Neuronal stem cell (in vitro differentiated cells): ENCODE measurements at places on chromosomes 13 and 19.

DNA sequence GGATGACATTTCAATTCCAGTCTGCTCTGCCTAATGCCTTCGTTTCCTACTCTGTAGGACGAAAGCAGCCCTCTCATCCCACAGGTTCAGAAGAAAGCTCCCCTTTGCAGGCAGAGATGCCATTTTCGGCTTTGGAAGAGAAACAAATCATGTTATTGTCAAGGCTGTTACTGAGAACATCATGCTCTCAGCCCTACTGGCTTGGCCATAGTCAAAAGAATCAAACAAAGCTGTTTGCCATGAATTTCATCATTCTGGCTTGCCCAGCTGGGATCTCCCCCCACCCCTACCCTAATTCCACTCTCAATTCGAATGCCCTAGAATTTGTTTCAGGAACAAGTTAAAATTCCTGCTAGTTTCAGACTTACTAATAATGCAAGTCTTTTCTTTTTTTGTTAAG, 162.3 kb upstream of the SERP2 start:
- DNase-seq: no peak

DNA sequence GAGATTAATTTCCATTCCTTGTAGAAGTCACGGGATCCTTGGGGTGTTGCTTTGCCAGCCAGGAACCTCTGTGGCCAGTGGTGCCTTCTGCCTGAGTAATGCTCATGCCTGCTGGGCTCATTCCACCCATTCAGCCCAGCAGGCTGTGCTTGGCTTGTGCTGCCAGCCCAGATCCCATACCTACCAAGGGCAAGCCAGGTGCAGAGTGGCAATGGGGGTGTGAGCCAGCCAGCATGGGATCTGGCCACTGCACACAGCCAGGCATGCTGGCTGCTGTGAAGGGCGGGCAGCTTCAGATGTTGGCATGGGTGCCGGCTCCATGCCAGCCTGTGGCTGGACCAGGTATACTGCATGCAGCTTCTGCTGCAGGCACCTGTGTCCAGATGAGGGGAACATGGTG, 42.5 kb downstream of the WDFY2 start:
- DNase-seq: no peak

DNA sequence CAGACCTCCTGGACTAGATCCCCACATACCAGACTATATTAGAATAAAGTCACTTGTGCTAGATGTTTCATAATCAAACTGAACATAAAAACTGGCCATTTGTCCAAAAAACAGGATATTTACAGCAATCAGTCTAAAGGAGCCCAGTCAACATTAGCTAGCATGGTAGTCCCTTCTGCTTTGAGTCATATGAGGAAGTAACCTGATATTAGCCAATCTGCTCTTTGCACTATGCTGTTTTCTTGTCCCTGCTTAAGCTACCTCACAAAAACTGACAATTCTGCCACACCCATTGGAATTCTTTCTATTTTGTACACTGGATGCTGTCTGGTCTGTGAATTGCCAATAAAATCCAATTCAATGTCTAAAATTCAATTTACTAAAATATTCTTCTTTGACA, 1824.2 kb downstream of the OLFM4 start:
- DNase-seq: no peak

GRCh38 chr13:82412749-82413148, 1469.5 kb downstream of the SLITRK1 start:
- DNase-seq: no peak

DNA sequence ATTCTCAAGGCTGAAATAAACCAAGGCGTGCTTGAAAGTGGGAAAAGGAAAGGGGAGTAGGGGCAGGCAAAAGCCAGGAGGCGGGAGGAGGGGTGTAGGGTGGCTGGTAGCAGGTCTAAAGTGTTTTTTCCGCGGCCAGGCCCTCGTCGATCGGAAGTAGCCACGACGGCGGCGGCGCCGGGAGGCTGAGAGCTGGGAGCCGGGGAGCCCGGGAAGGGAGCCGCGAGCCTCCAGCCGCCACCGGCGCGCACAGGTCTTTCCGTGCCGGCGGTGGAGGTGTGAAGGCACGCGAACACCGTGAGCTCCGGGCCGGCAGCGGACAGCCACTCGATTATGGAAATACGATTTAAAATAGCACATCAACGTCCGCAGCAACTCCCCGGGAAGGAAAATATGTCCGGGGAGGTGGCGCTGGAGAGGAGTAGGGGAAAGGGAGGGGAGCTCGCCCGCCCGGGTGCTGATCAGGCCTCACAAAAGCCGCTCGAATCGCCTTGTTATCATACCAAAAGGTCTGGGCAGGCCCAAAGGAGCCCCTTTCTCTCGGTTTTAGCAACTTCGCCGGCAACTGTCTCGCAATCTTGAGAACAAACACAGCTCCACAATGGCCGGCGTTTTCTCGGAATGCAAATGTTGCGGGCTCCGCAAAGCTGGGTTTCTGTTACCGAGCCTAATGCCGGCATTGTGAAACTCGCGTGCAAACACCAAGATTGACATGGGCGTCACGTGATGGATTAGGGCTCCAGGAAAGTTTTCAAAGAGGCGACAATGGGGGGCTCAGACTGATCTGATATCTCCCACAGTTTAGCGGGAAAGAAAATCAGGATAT, 2.9 kb upstream of the PCDH8 start:
- DNase-seq: peak; percentile 88

DNA sequence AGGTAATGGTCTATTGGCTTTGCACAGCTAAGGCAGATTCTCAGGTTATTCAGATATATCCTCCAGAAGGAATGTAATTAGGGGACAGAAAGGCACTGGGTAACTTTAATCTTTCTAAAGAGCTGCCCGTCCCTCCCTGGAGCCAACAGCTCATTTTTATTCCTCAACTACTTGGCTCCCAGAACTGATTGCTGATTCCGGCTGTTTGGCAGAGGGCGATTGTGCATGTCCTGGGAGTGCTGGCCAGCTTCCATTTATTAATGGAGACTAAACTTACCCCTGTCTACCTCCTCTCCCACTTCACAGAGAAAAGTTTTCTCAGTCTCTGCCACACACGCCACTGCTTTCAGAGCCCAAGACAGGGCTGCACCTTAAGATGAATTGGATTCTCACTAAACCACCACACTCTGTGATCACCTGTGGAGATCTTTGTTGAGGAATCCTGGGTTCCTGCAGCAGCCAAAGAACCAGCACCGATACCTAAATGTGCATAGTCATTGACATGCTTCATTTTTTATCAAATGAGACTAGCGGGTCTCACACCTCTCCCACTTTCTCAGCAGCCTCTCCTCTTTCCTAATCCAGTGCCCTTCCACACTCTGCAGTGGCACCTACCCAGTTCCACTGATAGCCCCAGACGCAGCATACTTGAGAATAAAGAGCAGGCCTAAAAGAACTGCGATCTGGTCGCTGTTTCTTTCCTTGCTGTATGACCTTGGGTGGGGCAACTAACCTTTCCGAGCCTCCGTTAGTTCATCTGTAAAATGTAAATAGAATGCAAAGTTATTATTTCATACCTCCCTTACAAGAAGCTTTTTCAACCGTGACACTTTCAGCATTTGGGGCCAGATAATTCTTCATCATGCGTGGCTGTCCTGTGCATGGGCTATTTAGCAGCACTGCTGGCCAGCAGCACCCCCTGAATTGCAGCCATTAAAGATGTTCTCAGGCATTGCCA, 648.7 kb downstream of the UQCRFS1 start:
- no peak for DNase-seq

- no peak for DNase-seq
Measured at GRCh38 chr19:41698746-41699230, 9.6 kb upstream of the CEACAM5 start.

GRCh38 chr19:41298348-41298964, 11.5 kb upstream of the CCDC97 start:
- DNase-seq: no peak

DNA sequence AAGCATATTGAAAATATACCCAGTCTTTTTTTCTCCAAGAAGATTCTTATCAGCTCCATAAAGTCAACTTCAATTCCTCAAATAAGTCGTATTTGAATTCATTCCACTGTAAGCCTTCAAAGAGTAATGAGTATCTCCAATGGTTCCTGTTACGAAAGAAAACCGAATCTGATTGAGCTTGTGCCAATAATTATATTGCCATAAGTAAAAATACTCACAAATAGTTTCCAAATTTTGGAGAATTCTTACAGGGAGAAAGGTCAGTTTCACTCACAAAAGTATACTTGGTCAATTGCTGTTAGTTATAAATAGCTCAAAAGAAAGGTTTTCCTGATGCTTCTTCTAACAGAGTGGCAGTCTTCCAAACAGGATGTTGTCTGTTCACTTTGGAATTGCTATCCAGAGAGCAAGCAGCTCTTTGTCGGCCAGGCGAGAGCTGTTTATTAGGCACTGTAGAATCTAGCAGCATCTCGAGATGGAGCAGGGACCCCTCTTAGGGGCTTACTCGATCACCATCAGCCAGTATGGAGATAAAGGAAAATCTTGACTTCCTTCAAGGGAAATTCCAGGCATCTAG, 13.5 kb downstream of the ERICH4 start:
- DNase-seq: no peak

- DNase-seq: peak; percentile 14
Measured at GRCh38 chr13:49400755-49401659, 42.9 kb downstream of the CAB39L start.

GRCh38 chr13:80265348-80265747, 75.6 kb downstream of the SPRY2 start:
- DNase-seq: no peak

DNA sequence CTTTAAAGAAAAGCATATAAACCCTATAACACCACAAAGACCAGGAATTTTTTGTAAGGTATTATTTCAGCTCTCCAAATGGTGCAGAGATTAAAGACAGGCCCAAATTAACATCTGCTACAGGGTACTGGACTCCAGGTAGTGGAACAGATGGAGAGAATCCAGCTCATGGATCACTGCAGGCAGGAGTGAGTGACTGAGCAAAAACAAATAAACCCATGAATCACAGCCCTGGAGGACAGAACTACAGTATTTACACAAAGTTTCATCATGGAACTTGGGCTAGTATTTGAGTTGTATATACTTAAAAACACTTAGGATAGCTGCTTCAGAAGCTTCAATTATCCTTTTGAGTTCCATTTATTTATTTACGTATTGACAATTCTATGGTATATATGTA, 132.8 kb upstream of the SPRY2 start:
- no peak for DNase-seq

DNA sequence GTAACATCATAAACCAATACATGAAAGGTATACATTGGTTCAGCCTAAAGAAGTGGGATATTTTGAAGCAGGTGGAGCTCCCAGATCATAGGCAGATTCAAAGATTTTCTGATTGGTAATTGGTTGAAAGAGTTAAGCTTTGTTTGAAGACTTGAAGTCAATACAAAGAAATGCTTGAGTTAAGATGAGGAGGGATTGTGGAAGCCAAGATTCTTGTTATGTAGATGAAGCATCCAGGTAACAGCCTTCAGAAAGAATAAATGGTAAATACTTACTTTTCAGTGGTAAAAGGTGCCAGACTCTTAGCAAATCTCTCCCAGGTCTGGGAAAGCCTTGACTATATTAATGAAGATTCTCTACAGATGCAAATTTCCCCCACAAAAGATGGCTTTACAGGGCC, 49.3 kb upstream of the FAM216B start:
- no peak for DNase-seq

GRCh38 chr19:54084410-54084809, 3.2 kb upstream of the TARM1 start:
- no peak for DNase-seq

- no peak for DNase-seq
Measured at GRCh38 chr13:58093394-58093793, 461.9 kb downstream of the PCDH17 start.

DNA sequence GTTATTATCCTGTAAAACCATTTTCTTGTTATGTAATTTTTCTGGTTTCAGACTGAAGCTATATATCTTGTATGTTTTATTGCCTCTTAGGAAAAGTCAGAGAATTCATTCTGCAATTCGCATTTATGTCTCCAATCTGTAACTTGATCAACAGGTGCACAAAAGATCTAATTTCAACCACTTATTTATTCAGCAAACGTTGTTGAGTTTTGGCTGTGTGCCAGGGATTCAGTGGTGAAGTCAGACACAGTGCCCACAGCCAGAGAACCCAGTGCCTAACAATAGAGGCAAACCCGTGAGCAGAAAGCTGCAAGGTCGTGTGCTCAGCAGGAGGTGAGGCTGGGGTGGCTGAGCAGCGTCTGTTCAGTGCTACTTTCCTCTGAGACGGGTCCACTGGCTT, 119.5 kb upstream of the MCF2L start:
- no peak for DNase-seq

- DNase-seq: no peak
Measured at GRCh38 chr19:2477732-2478191, 1.8 kb downstream of the GADD45B start.

DNA sequence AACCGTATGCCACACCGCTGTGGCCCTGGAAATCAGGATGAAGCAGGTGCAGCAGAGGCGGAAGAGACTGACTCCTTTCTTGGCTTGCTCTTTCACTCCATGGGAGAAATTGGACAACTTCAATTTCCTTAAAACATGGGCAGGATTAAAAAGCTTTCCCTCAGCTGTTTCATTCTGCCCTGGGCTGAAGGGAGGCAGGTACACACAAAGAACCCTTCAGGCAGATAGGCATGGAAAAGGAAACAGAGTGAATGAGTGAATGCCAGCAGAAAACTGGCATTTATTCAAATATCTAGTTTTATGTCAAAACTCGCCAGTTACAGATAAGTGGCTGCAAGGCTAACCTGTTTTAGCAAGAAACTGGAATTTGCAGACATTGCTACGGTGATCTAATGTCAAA, 71.0 kb upstream of the SLC15A1 start:
- no peak for DNase-seq

DNA sequence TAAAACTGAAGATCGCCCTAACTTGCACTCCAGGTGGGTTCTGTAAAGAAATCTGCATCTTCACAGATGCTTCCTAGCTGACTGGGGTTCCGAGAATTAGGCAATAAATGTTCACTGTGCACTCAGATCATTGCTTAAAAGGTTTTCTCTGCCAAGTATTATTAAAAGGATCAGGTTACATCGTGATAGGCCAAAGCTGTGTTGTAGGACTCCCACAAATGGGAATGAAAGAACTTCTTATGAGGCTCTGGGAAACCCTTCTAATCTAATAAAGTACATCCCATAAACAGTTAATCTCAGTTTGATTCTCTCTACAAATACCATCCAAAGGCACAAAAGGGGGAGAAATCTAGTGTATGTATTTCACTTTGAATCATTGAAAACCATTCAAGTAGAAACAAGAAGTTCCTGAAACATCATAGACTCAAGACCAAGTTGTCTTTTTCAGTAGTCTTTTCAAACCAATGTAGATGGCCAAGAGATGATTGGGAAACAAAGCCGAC, 7.1 kb upstream of the POU4F1 start:
- no peak for DNase-seq

GRCh38 chr19:55536951-55537740, at the start of gene SBK2:
TSS of gene SBK2 (minus strand) at chr19:55537133. CDS start at chr19:55536294, 839 bp downstream.
- peak; percentile 79 for DNase-seq

DNA sequence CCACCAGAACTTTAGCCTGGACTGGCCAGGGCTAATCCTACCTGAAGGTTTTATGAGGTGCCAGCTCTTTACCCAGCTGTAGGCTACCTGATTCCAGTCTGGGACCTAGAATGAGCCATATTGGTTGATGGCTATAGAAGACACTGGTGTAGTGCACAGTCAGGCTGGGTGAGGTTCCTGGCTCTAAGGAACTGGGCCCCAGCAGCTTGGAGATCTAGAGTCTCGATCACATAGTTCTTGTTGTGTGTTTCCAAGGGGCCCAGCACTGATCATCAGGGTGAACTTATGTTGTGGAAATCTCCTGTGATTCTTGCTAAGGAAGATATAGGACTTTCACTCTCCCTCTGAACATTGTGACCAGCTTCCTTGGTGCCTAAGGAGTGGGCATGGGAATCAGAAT, 236.3 kb downstream of the ZNF536 start:
- no peak for DNase-seq

GRCh38 chr13:27007166-27007565, 164.4 kb downstream of the USP12 start:
- DNase-seq: no peak
